Putamen (tissue), 1 donor: ENCODE measurements at places on chromosomes 4 and X.

GRCh38 chrX:140723121-140723715, 13.7 kb downstream of the LINC00632 start:
- no peak for DNase-seq

DNA sequence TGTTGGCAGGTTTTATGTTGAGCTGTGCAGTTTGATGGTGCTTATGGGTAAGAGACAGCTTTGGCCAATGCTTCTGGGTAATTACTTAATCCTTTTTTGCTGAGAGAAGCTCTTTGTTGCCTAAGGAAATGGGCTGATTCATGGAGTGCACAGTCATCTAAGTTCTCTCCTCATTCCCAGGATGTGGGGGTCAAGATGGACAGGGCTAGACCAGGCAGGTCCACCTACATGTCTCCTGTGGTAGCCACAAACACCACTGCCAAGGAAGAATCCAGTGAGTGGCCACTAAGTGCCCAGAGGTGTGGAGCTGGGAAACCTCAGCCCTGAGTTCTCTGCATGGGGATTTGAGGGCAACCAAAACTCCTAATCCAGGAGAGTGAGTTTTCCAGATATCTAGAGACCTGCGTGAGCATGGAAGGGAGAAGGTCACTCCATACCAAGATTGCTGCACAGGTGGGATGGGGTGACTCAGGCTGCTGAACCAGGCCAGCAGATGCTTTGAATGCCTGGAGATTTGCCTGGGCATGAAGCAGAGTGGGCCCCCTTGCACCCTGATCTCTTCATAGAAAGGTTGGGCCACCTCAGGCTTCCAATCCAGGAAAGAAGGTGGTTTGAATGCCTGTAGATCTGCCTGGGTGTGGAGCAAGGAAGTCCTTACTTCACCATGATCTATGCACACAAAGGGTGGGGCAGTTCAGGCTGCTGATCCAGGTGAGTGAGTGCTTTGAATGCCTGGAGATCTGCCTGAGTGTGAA, 234.8 kb upstream of the GNPDA2 start:
- DNase-seq, result no peak

- no peak for DNase-seq
Observed at GRCh38 chr4:176077561-176077960, 11.9 kb downstream of the WDR17 start.

- no peak for DNase-seq
Observed at GRCh38 chr4:27790911-27791310, 930.3 kb downstream of the STIM2 start.

GRCh38 chr4:46508216-46508615, 118.3 kb upstream of the GABRA2 start:
- DNase-seq, result no peak

DNA sequence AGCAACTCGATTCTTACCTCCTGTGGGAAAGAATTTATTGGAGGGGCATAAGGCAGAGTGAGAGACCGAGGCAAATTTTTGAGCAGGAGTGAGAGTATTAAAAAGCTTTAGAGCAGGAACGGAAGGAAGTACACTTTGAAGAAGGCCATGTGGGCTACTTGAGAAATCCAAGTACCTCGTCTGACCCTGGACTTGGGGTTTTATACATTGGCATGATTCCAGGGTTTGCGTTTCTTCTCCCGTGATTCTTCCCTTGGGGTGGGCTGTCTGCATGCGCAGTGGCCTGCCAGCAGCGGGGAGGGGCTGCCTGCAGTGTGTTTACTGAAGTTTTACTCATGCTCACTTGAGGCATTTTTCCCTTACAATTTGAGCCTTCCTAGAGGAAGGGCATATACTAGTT, 3.4 kb downstream of the GALNT7 start:
- DNase-seq, result no peak

DNA sequence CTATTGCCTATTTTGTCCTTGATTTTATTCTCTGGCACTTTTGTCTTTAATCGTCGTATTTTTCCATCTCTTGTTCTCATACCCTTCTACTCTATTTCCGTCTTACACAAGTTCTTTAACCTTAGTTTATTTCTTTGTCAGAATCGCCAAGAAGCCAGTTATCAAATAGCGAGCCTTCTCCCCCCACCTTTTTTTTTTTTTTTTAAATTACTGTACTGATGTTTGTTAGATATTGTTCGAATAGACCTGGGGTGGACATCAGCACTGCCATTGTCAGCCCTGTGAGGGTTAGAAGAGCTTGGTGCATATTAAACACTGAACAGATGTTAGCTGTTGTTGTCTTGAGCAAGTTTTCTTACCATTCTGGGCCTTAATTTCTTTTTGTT, 1.2 kb downstream of the SPCS3 start:
- no peak for DNase-seq

- DNase-seq, result no peak
Observed at GRCh38 chr4:117898496-117898895, 135.8 kb upstream of the NDST3 start.

DNA sequence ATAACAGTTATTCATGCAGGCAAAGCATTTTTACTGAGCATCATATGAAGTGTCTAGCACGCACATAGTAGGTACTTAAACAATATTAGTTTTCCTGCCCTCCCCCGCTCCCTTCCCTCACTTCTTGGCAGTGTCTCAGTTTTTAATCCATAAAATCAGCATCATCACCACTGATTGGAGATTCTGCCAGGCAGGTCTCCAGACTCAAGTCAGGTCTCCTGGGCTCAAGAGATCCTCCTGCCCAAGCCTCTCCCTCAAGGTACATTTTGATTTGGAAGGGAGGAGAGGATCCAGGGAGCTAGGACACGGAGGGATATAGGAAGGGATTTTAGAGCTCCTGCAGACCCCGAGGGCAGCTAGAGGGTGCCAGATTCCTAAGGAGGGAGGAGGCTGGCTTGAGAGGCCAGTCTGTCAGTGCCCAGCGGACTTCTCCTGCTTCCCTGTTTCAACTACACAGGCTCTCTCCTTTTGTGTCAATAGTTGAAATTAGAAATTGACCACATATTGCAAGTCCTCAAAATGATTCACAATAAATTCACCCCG, 4.4 kb upstream of the FAT1 start:
- no peak for DNase-seq

DNA sequence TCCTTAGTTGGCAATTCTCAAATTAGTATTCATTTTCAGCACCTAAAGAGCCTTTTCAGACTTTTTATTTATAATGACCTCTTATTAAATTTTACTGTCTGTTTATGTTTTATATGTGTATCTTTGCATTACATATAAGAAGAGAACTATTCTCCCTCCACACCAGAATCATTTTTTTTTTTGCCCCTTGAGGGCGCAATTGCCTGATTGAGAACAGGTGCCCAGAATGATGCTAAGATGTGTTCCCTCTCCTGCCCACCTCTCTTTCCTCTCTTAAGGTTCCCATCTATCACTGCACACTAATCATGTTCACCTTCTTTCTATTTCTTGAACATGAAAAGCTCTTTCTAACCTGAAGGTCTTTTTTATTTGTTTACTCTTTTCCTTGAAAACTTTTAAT, 44.2 kb upstream of the ADAM29 start:
- no peak for DNase-seq

DNA sequence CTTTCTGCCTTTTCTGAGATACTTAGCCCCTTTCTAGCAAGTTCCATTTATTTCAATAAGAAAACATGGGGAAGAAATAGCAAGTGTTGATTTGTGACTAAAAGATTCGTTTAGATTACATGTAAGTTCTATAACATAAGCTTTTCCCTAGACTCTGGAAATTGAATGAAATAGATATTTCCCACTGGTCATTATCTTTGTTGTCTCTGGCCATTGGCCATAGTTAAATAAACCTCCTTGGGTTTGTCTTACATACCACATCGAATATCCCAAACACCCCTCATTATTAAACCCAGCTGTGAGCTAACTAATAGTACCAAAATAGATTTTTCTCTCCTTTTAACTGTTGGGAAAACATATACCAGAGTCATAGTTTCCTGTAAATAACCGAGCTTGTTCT, 534.8 kb downstream of the IQCM start:
- DNase-seq, result no peak

DNA sequence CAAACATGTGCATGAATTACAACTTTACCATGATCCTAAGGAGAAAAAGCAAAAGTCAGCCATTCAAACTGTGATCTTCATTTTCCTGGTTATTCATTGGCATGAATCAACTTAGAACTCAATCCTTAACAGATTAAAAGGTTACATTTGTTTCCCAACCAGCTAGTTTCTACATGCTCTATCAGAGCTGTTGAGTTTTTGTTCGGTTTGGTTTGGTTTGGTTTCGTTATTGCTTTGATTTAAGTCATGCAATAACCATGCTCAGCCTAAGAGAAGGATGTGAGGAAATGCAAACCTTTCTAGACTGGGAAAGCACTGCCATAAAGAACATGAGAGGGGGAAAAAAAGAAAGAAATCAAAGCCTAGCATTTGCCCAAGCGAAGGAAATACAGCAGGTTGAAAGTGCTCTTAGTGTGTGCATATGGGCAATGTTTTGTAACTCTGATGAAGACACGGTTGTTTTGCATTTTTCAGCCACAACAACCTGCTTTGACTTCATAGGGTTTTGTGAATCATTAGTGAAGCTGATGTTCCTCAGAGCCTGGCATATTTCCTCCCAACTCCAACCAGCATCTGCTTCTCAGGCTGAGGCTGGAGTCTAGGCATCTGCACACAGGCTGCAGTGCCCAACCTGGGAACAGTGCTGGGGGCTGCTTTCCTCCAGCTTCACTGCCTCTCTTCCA, 234.3 kb downstream of the ZNF674 start:
- no peak for DNase-seq

GRCh38 chrX:17299206-17299605, 75.8 kb upstream of the NHS start:
- DNase-seq, result no peak

- no peak for DNase-seq
Observed at GRCh38 chr4:36761607-36762006, 480.2 kb downstream of the DTHD1 start.

- no peak for DNase-seq
Observed at GRCh38 chrX:17960891-17961290, 99.8 kb upstream of the RAI2 start.

GRCh38 chrX:142089193-142089592, 115.9 kb downstream of the MAGEC2 start:
- DNase-seq, result peak; percentile 13

DNA sequence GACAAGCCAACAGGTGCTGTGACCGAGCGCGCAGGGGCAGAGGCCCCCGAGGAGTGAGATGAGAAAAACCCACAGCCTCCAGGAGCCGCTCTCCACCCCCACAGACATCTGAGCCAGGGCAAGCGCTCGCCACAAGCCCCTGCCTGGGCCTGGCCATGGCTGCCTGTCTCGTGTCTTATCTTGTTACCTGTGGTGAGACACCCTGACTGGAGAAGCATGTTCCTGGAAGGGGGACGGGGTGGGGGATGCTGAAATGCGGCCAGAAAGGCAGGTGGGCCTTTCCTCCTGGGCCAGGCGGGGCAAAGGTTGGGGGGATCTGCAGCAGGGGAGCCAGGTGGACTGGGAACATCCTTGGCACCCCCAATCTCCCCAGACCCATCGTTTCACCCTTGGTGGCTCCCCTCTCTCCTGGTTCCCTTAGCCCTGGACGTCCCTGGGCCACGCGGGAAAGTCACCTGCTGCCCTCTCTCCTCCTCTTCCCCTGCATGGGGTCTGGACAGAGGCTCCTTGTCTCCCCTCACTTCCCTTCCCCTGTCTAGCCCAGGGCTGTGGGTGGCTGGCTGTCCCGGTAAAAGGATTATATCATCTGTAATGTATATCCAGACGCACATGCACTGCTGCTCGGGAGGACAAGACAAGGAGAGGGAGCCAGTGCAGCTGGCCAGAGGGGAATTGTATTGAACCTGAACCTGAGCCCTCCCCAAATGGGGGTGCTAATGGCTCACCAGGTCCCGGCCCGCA, 8.4 kb upstream of the DUSP9 start:
- no peak for DNase-seq

GRCh38 chr4:153027866-153028265, 91.7 kb downstream of the FHDC1 start:
- no peak for DNase-seq

- no peak for DNase-seq
Observed at GRCh38 chr4:47155919-47156318, 124.6 kb downstream of the GABRB1 start.

- no peak for DNase-seq
Observed at GRCh38 chr4:2886161-2886560, 42.5 kb downstream of the ADD1 start.

- no peak for DNase-seq
Observed at GRCh38 chr4:152434011-152434410, 101.9 kb downstream of the FBXW7 start.

DNA sequence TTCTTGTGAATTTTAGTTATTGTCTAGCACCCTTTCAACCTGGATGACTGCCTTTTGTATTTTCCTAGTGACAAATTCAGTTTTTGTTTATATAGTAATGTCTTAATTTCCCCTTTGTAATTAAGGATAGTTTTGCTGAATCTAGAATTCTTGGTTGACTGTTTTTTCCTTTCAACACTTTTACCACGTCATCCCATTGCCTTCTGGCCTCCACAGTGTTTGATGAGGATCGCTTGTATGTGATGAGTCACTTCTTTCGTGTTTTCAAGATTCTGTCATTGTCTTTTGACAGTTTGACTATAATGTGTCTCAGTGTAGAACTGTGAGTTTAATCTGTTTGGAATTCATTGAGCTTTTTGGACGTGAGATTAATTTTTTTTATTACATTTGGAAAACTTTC, 30.1 kb downstream of the KDM6A start:
- no peak for DNase-seq

GRCh38 chrX:45506149-45506730, 305.6 kb upstream of the DIPK2B start:
- no peak for DNase-seq

- DNase-seq, result no peak
Observed at GRCh38 chr4:76311896-76312331, 5.4 kb downstream of the STBD1 start.

- DNase-seq, result no peak
Observed at GRCh38 chr4:33357121-33357520, 2637.0 kb downstream of the PCDH7 start.

- no peak for DNase-seq
Observed at GRCh38 chr4:26204249-26204825, 116.5 kb upstream of the RBPJ start.

DNA sequence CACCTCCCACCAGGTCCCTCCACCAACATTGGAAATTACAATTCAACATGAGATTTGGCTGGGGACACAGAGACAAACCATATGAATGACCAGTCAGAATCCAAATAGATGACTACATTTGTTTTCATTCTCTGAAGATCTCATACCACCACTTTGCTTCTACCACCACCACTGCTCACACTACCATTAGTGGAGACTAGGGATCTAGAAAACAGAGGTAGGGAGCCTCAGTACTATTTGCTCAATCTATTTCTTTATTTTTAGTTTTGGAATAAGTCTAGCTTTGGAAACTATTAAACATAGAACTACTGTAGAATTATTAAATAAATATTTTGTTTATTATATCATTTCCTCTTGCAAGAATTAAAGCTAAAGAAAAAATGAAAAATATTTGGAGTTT, 727.9 kb downstream of the CCSER1 start:
- DNase-seq, result no peak

DNA sequence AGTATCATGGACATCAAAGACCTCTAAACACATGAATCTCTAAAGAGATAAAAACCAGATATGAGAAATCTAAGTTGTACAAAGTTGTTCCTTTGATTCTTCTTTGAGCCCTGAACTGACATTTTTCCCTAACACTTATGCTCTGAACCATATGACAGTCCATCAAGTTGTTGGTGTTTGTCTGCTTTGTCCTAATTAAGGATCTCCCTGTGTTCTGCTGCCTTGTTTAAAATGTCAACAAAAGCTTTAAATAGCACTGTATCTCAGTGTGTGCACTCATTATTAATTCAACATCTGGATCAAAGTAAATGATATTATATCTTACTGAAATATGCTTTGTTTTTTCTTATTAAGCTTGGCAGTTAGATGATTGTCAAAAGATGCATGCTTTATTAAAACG, 321.8 kb downstream of the MAPK10 start:
- no peak for DNase-seq

GRCh38 chr4:123598331-123598730, 201.7 kb downstream of the SPRY1 start:
- DNase-seq, result no peak
